ENCODE measurements at places on chromosomes 6 and 20.

- no peak for DNase-seq
These were observed 1090.1 kb upstream of the ADGRB3 start for GRCh38 chr6:67544851-67545452.

DNA sequence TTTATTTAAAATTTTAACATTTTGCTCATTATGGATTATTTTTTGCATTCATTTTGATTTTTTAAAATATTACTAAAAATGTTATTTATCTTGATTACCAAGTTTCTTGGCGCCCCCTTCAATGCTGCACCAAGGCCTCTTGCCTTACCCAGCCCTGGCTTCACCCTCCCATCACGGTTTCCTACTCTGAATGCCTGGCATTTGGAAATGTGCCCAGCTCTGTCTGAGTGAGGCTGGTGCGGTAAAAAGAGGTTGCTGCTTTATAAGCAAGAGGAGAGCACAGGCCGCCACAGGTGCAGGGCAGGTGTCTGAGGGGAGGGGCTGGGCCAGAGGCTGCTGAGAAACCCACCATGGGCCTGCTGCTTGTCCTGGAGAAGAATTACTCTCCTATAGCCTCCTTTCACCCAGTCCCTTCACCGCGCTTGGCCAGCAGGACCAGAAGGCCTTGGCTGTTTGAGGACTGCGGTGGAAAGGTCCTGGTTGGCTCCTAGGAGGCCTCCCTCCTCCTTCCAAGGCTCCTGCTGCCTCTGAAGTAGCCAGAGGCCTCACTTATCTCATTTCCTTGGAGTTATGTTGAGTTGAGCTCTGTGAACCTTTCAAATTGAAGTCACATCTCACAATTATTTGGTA lies 62.6 kb downstream of the BANF2 start:
- no peak for DNase-seq

DNA sequence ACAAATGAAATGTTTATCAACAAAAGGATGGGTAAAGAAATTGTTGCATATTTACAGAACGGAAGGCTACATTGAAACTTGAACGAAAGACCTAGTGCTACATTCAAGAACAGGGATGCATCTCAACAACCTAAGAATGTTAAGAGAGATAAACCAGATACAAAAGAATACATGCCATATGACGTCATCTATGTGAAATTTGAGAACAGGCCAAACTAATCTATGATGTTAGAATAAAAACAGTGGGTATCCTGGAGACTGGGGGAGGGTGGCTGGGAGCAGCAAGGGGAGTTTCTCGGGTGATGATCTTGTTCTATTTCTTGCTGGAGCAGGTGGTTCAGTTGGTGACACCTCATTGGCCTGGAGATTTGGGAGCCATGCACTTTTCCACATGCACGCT lies 81.5 kb downstream of the SULF2 start:
- DNase-seq = no peak

DNA sequence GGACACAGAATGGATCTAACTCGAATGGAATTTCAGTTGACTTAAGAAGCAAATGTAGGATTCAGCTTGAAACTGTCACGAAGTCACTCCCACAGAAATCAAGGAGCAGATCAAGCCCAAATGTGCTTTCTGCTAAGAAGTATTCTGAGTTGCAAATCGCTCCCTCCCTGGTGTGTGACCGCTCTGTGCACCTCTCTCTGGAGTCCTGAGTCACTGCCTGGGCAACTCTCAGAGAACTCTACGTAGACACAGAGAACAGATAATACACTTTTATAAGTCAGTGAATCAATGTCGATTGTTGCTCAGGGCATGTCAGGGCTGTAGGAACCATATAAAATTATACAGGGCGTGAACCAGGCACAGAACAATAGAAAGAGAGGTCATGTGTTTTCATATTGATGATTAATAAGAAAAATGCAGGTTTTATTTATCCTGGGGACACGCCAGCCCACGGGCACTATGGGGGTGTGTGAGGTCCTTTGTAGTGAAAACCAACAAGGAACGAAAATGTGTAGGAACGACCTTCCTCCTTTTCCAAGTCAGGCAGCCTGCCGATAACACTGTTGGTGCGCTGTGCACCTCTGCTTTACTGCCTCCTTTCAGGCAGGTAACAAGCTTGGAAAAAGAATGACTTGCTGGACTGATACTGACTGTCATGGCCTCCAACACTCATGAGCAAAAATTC lies 248.1 kb upstream of the FOXQ1 start:
- DNase-seq = no peak

DNA sequence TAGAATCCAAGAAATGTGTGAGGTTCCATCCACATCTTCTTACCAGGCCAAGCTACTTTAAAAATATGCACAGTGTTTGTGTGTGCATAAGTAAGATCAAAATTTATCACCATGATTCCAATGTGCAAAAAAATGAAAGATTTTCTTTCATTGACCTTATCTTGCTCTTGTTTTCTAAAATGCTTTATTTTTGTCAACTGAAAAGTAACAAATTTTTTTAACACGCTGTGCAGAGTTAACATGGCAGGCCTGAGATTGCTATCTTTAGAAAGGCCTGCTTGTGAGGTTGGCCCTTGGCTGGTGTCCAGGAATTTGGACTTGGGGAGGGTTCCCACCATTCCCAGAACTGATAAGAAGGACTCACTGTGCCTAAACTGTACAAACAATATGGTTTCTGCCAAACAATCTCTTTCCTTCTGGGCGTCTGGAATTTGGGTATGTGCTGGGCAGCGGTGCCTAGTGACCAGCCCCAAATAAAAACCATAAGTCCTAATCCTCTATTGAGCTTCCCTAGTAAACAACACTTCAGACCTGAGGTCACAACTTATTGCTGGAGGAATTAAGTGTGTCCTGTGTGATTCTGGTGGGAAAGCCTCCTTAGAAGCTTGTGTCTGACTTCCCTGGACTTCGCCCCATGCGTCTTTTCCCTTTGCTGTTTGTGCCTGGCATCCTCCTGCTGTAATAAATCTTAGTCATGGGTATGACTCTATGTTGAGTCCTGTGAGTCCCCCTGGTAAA lies 19.8 kb upstream of the MYLIP start:
- DNase-seq = no peak

DNA sequence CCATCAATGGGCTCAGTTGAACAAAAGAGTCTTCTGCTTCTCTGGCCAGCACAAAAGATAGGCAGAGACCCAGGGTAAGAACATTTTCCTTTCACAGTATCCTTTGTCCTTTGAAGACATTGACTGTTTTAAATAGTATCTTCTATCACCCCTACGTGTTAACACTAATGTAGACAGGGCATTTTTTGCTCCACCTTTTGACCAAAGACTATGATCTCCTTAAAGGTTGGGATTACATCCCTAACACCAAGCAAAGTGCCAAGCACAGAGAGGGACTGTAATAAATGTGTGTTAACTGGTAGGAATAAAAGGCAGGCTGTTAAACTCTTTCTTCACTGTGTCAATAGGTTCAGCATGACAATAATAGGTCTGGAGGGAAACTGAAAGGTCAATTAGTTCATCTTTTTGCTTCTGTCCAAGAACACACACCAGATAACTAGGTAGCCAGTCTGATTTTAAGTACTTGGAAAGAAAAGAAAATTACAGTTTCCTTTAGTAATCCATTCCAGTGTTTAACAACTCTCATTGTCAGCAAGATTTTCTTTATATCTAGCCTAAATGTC lies 63.6 kb upstream of the NOX3 start:
- DNase-seq = no peak

- DNase-seq = no peak
These were observed 91.9 kb downstream of the FOXF2 start for GRCh38 chr6:1481286-1481685.

- DNase-seq = no peak
These were observed 73.0 kb downstream of the RREB1 start for GRCh38 chr6:7180751-7181150.

GRCh38 chr6:4395386-4395785 lies 260.0 kb upstream of the ECI2 start:
- DNase-seq = no peak

DNA sequence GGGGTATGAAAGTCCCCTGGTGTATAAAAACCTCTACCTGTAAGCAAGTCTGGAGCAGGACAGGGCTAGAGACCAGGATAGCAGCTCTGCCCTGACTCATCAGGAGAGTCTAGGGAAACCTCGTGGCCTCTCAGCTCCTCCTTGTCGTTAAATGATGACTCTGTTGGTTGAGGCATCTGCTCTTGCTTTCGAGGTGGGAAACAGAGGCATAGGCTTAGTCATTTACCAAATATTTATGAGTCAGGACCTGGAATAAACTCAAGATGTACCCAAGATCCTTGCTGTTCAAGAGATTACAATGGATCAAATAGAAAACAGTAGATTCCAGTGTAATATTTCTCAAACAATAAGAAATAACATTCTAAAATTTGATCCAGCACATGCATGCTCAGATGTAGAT lies 5.5 kb downstream of the MANBAL start:
- no peak for DNase-seq

GRCh38 chr20:34701405-34702085 lies 2.6 kb upstream of the TP53INP2 start:
- DNase-seq = no peak

- no peak for DNase-seq
These were observed 29.1 kb downstream of the NDUFAF5 start for GRCh38 chr20:13813910-13814309.

DNA sequence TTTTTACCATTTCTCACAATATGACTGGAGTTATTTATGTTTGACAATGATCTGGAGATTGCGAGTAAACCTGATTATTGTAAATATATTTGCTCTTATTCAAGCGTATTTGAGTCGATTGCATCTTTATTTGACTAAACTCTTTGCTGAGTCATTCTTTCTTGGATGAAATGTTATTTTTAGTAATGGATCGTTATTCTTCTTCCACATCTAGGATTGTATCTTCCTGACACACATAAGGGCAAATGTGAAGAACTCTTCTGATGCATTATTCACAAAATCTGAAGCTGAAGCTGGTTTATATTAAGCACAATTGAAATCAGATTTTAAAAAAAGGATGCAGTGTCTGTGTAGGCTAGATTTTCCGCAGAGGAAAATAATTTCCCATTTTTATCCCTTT lies 68.2 kb downstream of the SEL1L2 start:
- DNase-seq = no peak

- no peak for DNase-seq
These were observed 64.9 kb downstream of the SYTL3 start for GRCh38 chr6:158714706-158715105.

- DNase-seq = no peak
These were observed 22.1 kb downstream of the SNHG17 start for GRCh38 chr20:38412877-38413577.

- no peak for DNase-seq
These were observed 722 bp downstream of the ISM1 start for GRCh38 chr20:13221673-13222318.

DNA sequence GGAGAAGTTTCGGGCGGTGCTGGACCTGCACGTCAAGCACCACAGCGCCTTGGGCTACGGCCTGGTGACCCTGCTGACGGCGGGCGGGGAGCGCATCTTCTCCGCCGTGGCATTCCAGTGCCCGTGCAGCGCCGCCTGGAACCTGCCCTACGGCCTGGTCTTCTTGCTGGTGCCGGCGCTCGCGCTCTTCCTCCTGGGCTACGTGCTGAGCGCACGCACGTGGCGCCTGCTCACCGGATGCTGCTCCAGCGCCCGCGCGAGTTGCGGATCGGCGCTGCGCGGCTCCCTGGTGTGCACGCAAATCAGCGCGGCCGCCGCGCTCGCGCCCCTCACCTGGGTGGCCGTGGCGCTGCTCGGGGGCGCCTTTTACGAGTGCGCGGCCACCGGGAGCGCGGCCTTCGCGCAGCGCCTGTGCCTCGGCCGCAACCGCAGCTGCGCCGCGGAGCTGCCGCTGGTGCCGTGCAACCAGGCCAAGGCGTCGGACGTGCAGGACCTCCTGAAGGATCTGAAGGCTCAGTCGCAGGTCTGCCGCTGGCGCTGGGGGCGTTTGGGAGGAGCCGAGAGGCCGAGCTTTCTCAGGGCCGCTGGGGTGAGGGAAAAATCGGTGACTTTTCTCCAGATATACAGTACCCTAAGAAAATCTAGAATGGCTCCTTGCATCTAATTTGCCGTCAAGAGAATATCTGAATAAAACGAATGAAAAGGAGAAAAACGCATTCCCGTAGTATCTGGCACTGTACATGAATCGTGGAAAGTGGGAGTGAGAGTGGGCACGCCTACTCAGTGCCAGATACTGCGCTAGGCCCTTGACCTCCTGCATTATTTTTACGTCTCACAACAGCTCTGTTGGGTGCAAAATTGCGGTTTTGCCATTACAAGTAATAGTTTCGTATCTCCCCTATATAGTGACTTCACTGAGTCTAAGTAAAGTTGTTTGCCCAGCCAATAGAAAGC lies 1.0 kb downstream of the CALHM6 start:
- DNase-seq = no peak

DNA sequence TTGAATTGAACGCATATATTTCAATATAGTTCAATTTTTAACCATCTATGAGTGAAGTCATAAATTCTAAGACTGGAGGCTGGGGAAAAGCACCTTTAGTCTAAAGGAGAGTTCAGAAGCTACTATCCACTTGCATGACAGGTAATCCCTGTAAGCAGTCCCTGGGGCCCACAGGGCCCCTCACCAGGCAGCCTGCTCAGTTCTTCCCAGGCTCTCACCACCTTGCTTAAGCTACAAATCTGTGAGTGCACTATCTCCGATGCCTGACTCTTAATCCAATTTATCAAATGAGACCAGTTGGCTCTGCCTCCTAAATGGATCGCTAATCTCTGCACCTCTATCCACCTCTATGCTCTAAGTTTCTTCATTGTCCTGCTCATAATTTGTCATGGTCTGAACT lies 413.8 kb downstream of the PTPRT start:
- no peak for DNase-seq

DNA sequence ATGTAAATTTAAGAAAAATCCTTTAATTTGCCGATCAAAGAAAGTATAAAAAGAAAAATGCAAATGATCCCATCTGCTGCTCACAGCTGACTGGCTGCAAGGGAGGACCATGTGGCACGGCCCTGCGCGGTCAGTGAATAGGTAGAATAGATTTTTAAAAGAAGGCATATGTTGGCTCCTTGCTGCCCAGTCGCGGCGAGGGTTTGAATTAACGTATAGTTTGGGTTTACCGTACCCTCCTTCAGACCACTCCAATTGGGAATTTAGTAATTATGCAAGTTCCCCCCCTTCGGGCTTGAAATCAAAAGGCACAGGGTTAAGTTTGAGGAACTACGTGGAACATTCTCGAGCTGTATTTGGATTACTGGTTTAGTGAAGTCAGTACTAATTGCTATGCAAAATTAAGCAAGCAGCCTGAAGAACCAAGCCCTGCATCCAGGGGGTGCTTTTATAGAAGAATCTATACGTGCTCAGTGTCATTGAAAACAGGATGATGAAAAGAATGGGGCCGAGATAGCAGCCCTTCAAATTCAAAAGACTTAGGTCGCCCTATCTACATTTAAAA lies 1.1 kb upstream of the BEND3 start:
- no peak for DNase-seq

- DNase-seq = no peak
These were observed 27.8 kb downstream of the CCN2 start for GRCh38 chr6:131923356-131923755.

- no peak for DNase-seq
These were observed 109.9 kb downstream of the RIN2 start for GRCh38 chr20:19867940-19868371.
